ENCODE measurements at places on chromosomes 5 and 9.

DNA sequence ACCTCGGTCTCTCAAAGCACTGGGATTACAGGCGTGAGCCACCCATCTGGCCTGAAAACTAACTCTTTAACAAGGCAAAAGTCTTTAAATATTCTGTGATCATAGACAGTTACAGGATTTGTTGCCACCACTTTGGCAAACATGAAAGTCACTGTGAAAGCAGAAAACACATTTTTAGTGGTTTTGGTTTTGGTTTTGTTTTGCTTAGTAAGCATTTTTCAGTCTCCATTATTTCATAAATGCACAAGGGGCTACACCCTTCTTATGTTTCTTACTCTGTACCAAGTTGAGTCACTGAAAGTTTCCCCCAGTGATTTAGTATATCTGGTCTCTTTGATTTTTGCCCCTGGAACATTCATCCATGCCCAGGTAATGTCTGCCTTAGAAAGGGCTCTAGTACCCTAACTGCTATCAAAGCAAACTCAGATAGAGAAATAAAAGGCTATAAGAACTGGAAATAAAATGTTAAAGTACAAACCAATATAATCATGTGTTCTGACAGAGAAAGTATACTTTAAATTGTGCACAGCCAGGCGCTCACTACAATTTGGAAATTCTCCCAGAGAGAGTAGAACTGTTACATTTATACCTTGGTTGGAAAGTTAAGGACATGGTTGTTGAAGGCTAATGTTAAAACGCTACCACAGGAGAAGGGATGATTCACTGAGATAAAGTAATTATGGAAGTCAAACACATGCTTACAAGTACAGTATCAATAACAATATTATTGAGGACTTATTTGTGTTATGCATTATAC, 1022.5 kb upstream of the DMAC1 start:
- no peak for DNase-seq

GRCh38 chr9:114785866-114786650, 19.8 kb downstream of the TNFSF15 start:
- no peak for DNase-seq

DNA sequence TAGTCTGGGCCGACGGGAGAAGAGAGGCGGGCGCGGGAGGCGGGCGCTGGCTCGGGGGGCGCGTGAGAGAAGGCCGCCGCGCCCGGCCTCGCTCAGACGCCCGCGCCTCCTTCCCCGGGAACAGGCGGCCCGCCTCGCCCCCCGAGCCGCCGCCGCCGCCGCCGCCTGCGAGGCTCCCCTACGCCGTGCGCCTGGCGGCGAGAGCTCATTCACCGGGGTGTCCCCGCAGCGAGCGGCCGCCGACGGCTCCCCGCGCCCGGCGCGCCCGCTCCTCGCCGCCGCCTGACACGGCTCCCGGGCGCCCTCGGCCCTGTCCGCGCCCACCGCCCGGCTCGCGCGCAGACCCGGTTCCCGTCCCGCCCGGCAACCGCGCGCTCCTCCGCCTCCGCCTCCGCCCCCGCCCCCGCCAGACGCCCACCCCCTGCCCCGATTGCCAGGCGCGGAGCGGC, at the start of gene GNAQ:
TSS of gene GNAQ (minus strand) at position 368 of the 449 bp plus-strand sequence. CDS start 576 bp downstream, outside the sequence.
- DNase-seq = no peak

DNA sequence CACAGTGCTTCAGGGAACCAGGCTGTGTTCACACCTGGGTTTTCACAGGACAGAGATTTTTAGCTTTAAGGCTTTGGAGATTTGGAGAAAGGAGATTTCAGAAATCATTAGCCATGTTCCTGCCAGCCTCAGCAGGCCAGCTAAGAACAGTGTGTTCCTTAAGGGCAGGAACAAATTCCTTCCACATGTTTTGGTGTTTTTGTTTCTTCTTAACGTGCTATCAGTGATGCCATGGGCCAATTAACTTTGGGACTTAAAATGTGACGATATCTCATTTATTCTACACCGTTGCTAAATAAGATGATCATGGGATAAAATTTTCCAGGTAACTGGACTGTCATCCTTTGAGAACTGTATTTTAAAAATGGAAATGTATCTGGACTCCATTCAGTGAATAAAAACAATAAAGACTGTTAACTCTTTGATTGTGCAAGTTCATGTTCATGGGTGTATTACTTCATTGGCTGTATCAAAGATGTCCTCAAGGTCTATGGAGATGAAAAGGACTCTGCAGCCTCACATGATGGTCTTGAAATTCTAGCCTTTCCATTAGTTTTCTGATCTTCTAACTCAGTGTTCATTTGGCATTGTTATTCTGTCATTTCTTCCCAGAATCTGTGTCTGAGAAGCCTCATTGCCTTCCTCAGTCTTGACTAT, 72.3 kb downstream of the ZNF366 start:
- DNase-seq = no peak

DNA sequence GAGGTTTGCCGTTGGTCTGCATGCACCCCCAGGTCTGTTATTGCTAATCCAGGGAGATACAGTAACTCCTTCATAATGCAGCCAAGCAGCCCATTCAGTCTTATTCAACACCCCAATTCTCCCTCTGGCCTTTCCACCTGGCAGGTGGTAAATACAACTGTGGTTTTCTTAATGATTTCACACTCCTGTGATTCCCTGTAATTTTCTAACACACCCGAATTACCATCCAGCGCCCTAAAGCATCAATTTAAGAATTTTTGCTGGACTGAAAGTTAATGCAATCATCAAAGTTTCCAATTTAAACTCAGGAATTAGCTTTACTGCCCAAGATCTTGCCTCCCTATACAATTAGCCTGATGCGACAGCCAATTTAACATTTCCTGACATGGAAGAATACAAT, 62.5 kb downstream of the GNAQ start:
- no peak for DNase-seq

GRCh38 chr5:109682383-109682782, 7.3 kb upstream of the MAN2A1 start:
- no peak for DNase-seq

- no peak for DNase-seq
Measured at GRCh38 chr9:133003071-133003461, 24.6 kb downstream of the GFI1B start.

DNA sequence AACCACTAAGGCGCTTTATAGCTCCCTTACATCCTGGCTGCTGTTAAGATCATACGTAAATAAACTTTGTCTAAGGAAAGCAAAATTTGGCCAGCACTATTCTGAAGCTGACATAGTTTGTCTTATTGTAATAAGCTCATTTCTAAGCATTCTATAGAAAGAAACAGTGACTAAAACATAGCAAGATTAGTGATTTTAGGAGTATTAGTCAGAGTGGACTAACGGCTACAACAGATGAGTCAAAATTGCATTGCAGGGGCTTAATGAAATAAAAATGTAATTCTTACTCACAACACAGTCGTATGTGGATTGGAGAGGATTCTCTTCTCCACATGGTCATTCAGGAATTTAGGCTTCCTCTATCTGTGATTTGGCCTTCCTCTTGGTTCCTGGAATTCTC, 347.6 kb downstream of the GADD45G start:
- DNase-seq = no peak

DNA sequence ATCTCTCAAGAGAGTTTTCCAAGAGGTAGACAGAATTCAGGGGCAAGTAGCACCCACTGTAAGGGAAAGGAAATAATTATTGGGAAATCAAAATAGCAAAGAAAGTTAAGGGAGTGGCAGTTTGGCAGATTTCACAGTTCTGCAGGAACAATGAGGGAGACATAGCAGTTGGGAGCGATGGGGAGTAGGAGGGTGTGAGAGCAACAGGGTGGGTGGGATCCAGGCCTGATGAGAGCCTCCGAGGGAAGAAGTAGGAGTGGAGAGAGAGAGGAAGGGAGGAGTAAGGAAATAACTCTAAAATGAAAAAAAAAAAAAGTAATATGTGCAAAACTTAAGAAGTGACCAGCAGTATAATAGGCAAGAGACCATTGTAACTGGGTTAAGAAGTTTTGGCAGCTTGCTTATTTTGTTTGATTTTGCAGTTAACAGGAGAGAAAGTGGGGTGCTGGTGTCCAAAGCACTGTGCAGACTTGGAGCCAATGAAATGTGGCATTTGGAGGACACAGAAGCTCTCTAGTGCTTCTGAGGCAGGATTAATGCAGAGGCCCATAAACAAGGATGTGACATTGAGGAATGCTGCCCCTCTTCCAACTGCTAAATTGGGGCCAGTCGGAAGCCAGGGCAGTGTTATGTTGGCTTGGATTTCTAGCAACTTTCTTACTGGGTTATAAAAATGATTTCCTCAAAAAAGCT, 10.2 kb downstream of the TNFAIP8 start:
- no peak for DNase-seq

GRCh38 chr5:2003206-2003605, 120.5 kb upstream of the IRX4 start:
- DNase-seq = no peak

DNA sequence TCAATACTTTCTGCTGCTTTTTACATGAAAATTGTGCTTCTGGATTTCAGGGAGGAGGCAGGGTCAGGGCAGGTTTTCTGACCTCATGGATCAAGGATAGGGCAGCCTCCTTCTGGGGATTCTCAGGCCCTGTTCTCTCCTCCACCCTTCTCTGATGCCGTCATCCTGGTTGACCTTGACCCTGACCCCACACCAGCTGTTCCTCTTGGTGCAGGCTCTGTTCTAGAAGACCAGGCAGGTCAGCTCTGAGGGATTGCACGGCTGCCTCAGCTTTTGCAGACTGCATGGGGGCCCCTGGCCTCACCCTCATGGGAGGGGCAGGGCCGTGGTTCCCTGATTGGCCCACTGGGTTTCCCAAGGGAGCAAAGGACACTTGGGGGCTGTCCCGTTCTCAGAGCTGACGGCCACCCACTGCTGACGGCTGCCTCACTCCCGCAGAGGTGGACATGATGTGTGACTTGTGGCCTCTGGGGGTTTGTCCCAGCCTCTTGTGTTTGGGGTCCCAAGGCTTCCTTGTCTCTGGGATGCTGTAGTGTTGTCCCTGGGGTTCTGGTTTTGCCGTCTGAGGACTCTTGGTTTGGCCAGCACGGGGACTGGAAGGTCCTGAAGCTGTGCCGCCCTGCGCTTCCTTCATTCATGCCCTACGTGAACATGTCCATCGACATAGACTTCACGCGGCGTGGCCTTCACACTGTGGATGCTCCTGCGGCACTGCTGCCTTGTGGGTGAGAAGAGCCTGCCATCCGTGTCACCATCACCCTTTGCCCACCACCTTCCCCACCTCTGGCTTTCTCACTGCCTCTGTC, 34.5 kb downstream of the CEP72 start:
- DNase-seq = no peak

DNA sequence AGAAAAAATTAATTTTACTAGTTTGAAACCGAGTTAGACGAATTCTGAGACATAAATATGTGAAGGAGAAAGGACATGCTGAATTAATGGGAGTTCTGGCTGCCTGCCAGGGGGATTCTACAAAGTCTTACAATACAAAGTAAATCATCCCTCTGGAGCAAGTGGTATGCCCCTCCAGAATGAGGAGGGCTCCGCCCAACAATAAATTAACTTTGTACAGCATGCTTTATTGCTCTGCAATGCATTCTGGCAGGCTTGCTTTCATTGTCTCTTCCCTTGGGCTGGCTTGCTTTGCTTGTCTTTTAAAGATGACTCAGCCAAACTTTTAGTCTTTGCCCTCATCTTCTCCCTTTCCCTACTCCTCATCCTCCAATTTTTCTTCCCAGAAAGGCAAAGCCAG, 11.7 kb upstream of the PCDHB1 start:
- DNase-seq = no peak

GRCh38 chr5:133523013-133523658, 89.2 kb downstream of the FSTL4 start:
- DNase-seq = no peak

GRCh38 chr5:113487416-113487780, 855 bp downstream of the MCC start:
- no peak for DNase-seq

- no peak for DNase-seq
Measured at GRCh38 chr5:121151534-121151933, 687.4 kb downstream of the PRR16 start.

- DNase-seq = no peak
Measured at GRCh38 chr9:19020886-19021455, 12.0 kb downstream of the SAXO1 start.

GRCh38 chr9:91815896-91816295, 134.1 kb downstream of the ROR2 start:
- DNase-seq = no peak

DNA sequence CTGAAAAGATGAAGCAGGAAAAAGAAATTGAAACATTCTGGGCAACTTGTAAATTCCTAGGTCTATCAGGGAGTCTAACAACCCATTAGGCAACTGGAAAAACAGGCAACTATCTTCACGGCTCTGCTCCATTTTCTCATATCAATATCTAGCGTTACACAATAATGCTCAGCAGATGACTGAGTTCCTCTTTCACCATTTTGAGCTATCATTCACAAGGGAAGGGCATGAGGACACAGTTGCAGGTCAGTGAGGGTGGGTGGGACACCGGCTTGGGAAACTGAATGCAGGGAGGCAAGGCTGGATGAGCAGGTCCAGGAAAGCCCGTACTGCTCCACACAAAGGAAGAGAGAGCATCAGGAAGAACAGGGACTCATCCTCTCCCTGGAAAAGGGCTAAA, 67.0 kb downstream of the FRMD3 start:
- DNase-seq = no peak

DNA sequence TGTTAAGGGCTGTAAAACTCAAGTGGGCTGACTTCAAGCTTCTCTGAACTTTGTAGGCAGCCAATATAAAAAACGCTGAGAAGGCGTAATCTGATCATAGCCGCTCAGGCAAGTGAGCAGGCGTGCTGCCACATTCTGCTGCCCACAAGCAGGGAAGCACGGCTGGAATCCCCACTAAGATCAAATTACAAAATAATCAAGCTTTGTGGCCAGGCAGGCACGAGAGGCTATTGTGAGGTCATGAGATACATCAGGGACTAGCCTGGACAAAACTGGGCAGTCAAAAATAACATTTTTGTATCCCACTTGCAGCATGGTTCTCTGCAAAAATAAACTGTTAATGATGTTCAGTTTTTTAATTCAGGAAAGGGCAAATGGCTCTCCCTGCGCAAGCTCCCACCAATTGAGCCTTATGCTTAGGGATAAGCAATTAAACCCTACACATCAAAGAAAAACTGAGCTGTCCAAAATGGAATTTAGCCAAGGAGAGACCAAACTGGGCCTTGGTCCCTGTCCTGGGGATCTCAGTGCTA, 64.0 kb downstream of the POU5F2 start:
- DNase-seq = no peak

DNA sequence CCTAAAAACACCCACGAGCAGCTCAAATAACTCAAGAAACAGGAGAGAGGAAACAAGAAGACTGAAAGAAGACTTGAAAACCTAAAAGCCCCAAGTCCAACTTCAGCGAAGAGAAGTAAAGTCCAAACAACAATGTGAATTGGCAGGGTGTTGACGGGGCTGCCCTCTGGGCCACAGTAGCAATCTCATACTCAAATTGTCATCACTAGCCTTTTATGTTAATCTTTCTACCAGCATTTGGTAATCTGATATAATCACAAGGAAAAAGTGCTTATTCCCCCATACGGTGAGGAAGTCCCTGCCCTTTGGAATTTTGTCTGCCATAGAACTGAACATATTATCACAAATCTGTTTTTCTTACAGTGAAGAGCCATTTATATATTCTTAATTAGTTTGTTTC, 51.5 kb upstream of the IFNE start:
- no peak for DNase-seq

- DNase-seq = no peak
Measured at GRCh38 chr9:86978413-86978812, 31.1 kb upstream of the GAS1 start.

- no peak for DNase-seq
Measured at GRCh38 chr9:128554155-128554862, 1.9 kb downstream of the SPTAN1 start.
